Vagina (tissue), 2 donors: ENCODE measurements at places on chromosomes 7 and 10. TPM values are rescaled to one million over a fixed set of nuclear protein-coding genes. Genes with fewer than 3 reads are reported as not detected.

DNA sequence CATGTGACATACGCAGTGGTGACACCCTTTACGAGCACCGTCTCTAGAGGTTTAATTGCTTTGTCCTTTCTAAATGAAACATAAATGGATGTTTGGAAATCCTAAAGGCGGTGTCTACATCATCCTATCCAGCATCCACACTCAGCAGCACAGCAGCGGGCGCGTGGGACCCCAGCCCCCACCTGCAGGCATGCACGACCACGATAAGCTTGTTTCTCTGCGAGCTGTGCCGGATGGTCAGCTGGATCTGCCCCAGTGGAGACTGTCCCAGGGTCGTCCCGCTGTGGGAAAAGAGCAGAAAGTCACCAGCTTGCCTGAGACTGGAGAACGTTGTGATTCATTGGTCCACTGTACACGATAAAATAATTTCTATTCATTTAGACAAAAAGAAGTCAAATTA is 34.2 kb upstream of the NCAPG2 start:
- DNase-seq = no peak

GRCh38 chr7:92325173-92325572 is 79.4 kb downstream of the ANKIB1 start:
- DNase-seq = no peak

DNA sequence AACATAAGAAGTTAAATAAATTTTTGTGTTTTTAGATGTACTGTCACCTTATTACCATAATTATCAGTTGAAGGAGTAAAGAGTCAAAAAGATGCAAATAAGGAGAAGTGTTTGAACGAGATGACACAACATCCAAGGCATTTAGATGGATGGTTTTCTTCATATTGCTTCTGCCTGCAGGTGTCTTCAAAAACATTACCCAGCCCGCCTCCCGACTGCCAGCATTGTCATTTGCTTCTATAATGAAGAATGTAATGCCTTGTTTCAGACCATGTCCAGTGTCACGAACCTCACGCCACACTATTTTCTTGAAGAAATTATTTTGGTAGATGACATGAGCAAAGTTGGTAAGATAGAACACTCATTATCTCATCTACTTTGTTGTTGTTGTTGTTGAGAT is 26.6 kb downstream of the GALNTL5 start:
- no peak for DNase-seq

DNA sequence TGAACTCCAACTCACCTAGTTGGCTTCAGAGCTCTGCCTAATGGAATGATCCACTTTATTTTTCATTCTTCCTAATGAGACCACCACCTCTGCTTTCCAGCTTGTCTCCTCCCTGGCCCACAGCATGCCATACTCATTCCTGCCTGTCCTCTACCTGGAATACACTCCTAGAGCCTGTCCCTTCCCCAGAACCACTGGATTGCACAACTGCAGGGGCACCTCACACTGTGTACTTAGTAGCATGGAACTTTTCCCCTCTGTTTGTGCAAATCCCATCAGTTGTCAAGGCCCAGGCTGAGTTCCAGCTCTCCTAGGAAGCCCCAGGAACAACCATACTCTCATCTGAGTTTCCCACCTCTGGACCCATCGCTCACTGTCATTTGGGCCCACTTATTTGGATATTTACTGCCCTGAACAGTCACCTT is 15.6 kb downstream of the ALDH18A1 start:
- DNase-seq = no peak

GRCh38 chr10:132570771-132571649 is 33.4 kb downstream of the INPP5A start:
- no peak for DNase-seq

GRCh38 chr10:86168256-86168655 is 198.3 kb downstream of the GRID1 start:
- DNase-seq = no peak

GRCh38 chr10:70886921-70887665 is 1.3 kb downstream of the PCBD1 start:
- no peak for DNase-seq

DNA sequence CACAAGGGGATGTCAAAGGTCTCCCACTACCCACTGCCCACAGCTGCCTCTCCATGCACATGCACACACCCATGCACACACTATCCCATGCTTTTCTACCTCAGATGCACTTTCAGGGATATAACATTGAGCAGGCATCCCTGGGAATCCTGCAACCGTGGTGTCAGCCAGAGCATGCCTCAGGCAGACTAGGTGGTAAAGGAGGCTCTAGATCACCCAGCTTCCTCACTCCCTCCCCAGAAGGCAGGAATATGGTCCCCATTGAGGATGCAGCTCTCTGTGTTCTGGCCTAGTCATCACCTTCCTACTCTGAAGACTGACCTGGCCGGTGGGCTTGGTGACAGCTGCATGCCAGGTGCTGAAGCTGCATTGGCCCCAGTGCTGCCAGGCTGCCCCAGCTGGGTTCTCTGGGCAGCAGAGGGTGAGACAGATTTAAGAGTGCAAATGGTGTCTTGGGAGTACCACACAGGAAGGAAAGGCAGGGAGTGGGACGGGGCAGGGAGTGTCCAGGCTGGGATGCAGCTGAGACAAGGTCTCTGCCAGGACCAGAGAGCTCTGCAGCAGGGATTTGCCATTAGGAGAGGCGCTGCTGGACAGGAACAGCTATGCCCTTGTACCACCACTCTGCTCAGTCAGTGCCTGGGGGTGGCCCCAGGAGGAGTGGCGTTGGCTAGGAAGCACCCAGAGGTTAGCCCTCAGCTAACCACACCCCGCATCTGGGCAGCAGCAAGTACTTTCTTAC is 53.4 kb upstream of the GDF10 start:
- DNase-seq = peak; percentile 94

DNA sequence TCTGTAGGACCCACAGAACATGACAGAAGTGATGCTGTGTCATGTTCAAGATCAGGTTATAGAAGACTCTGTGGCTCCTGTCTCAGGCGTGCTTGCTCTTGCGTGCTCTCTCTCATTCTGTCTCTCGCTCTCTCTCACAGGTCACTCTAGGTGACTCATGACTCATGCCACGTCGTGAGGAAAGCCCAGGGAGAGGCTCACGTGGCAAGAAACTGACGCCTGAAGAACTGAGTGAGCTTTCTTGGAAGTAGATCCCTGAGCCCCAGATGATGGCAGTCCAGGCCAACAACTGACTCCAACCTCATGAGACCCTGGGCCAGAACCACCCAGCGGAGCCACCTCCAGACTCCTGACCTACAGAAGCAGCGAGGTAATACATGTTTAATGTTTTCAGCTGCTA is 103.3 kb downstream of the DNMBP start:
- DNase-seq = peak; percentile 90

DNA sequence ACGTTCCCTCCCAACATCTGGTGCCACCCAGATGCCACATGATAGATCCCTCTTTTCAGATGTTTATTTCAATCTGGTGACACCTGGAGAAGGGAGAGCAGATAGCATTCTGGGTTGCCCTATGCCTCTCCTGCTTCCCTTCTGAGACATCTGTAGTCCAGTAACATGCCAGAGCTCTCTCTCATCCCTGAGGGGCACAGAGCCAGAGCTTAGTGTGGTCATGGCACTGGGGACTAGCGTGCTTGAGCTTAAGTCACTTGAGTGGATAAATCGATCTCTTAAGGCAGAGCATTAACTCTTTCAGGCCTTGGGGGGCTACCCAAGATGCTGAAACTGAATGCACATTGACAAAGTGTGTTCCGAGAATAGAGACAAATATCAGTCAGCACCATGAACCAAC is 47.9 kb downstream of the WNT2 start:
- DNase-seq = no peak

- DNase-seq = no peak
These were observed 97.9 kb upstream of the YAE1 start for GRCh38 chr7:39468261-39468660.

DNA sequence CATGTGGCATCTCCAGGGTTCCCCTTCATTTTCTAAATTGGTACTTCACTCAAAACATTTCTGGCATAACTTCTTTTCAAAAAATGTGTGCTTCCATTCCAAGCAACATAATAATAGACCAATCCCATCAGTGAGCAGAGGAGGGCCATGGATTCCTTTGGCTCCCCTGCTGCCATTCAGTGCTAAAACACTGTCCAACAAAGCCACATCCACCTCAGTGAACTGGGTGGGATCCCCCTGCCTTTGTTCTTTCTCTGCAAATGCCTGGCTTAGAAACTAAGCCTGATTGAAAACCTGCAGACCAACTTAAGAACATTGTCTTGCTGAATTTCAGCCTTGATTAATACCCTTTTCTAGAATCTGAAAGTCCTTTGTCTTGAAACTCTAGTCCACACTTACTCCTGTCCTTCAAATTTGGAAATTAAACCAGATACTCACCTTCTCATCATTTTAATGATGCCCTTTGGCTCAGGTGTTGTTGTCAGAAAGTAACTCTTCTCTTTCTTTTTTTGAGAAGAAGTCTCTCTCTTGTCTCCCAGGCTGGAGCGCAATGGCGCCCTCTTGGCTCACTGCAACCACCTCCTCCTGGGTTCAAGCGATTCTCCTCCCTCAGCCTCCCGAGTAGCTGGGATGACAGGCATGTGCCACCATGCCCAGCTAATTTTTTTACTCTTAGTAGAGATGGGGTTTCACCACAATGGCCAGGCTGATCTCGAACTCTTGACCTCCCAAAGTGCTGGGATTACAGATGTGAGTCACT is 132.3 kb downstream of the PLXNA4 start:
- no peak for DNase-seq

DNA sequence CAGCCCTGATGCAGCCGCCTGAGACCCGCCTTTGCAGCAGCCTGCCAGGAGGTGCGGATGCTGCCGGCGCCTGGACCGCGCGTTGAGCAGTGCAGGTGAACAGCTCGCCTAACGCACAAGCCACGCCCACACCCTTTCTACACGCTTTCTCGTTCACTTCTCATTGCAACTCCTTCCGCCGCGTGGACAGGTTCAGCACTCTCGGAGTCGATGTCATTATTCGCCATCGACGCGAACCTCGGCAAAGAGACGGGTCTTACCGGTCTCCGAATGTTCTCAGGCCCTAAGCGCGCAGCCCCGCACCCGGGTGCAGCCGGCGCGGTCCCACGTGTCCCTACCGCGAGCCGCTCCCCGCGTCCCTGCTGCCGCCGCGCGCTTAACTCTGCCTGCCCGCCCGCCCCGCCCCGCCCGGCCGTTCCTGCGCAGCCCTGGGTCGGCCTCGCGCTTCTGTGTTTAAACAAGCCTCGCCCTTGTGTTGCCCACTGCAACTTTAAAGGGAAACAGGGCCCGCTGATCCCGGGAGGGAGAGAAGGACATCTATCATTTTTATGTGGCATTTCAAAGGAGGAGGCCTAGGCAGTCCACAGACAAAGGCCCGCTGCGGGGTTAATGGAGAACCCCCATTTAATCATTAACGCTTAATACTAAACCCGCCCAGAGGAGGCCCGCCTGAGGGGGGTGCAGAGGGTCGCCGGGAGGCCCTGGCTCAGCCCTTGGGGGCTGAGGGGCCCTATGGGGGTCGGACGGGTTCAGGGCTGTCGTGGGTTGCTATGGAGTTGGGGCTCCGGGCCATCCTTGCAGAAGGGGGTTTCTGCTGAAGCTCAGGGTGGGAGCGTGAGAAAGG is 128.5 kb downstream of the WDR11 start:
- DNase-seq = no peak

DNA sequence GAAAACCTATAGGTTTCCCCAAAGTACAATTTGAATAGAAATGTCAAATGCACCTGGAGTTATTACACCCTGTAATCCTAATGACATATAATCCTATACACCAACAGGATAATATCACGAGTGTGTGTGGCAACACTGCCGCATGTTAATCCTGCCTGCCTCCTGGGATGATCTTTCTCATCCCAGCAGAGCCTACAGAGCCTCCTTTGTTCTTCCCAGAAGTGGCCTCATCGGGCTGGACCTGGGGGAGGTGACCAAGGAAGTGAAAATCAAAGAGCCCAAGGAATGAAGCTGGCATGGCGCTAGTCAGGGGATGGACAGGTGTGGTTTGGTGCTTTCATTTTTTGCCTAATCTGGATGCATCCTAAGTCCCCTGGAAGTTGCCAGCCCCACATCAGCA is 29.5 kb upstream of the LEP start:
- no peak for DNase-seq

DNA sequence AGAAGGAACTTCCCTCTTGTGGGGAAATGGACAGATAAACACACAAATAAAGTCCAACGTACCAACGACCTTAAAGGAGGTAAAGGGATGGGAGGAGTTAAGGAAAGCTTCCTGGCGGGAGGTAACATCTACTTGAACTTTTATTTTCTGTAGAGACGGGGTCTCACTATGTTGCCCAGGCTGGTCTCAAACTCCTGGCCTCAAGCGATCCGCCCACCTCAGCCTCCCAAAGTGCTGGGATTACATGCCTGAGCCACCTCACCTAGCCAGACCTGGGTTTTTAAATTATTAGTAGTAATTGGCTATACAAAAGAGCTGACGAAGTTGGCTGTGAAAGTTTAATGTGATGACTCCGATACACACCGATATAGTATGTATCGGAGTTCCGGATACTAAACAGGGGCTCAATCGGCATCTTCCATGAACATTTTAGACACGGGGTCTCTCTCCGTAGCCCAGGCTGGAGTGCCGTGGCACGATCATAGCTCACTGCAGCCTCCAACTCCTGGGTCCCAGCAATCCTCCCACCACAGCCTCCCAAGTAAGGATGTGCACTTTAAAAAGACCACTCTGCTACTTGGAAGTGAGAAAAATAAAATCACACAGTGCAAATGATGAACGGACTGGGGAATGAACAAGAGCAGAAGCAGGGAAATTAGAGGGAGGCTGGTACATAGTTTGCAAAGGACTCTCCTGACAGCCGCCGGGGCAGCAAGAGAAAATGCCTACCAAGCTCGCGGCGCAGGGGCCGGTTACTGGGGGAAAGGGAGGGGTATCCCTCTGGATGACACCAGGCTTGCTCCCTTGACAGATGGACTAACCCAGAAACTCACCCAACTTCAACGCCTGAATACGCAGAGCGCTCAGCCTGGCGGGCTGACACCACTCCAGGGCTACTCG is 1.0 kb downstream of the BCL7B start:
- no peak for DNase-seq

DNA sequence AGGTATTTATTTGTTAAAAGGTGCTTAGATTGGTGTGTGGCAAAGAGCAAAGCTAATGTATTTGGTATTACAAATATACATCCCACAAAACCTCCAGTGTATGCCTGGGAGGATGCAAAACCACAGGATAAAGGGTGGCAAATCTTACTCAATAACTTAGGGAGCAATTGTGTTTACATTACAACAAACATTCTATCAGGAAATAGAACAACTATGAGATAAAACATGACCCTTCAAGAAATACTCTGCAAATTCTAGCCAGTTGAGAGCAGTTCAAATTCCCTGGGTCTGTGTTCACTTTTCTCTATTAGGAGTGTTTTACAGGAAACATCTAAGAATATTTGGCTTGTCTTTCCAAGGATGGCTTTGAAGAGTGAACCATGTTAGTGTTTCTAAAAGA is 64.9 kb downstream of the CUL1 start:
- no peak for DNase-seq

GRCh38 chr7:23474829-23475575 is 4.7 kb upstream of the IGF2BP3 start:
- no peak for DNase-seq

GRCh38 chr7:42192851-42193461 is 44.1 kb downstream of the GLI3 start:
- no peak for DNase-seq

The AMZ1 gene
- 1.2 TPM for total RNA-seq

The STN1 gene
- total RNA-seq = 22.3 TPM

The PPP1R17 gene
- total RNA-seq = not detected

The NOC3L gene
- total RNA-seq = 21.1 TPM

The ERVW-1 gene
- total RNA-seq = not detected

The HTRA1 gene
- total RNA-seq = 116 TPM

The NANOS1 gene
- total RNA-seq = not detected

The PDGFA gene
- total RNA-seq = 31.2 TPM

The SLC29A3 gene
- total RNA-seq = 7.6 TPM

The PHKG1 gene
- not detected for total RNA-seq
